ENCODE measurements at places on chromosomes 16 and 17.
A peak's percentile ranks its signal among the peaks of the same experiment; 100 is the strongest.

GRCh38 chr16:8717892-8718415 lies 43.5 kb downstream of the ABAT start:
- ATAC-seq = no peak

GRCh38 chr17:4827399-4827798 lies 5.7 kb upstream of the MINK1 start:
- no peak for ATAC-seq

GRCh38 chr16:57998992-57999365 lies 1.5 kb downstream of the ZNF319 start:
- ATAC-seq = no peak

GRCh38 chr17:74287031-74287602 lies 13.1 kb downstream of the DNAI2 start:
- no peak for ATAC-seq

DNA sequence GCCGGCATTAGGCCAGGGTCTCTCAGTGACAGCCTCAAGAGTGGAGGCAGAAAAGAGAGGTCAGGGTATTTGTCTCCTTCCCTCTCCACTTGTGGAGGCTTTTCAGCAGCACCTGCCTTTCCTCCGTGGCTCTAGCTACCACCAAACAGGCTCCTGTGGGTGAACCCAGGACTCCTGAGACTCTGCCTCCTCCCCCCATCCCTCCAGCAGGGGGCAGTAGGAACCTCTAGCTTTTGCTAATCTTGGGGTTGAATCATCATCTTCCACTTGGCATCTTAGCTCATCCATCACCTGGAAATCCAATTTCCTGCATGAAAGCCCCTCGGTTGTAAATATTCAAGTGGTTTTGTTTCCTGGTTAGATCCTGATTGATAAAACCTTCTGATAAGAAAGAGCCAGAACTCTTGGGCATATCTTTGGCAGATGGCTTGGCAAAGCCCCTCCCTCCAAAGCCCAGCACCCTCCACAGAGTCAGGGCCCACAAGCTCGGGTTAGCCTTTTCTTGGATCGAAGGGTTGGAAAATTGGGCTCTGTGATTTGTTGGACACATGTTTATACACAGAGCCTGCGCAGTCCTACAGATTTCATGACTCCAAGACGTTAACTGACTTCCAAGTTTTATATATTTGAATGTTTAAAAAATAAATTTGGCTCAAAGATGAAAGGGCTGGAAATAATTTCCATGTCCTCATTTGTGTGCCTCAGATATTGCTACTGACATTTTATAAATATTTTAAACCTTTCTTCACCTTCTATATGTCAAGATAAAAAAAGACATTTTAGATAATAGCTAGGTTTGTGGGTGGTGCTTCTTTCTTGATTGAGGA lies 322.1 kb downstream of the MAP2K4 start:
- no peak for ATAC-seq

DNA sequence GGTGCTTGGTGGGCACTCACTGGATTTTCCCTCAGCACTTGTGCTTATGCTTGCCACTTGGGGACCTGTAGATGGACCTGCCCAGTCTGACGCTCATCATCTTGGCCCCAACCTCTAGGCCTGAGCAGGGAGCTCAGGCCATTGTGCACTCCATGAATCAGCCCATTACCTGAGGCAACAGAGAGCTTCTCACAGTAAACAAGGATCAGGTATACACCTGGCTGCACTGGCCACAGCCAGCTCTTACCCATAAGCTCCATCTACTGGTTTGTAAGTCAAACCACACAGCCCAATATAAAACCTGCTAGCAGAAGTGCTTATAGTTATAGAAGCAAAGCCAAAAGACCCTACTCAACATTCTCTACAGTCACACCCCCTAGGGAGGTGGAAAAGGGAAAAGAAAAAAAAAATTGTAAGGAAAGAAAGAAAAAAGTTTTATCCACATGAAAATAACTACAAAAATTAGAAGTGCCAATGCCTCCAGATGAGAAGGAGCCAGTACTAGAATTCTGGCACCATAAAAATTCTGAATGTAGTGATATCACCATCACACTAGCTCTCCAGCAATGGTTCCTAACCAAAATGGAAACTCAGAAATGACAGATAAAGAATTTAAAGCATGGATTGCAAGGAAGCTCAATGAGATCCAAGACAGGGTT lies 87.8 kb upstream of the CDH5 start:
- no peak for ATAC-seq

DNA sequence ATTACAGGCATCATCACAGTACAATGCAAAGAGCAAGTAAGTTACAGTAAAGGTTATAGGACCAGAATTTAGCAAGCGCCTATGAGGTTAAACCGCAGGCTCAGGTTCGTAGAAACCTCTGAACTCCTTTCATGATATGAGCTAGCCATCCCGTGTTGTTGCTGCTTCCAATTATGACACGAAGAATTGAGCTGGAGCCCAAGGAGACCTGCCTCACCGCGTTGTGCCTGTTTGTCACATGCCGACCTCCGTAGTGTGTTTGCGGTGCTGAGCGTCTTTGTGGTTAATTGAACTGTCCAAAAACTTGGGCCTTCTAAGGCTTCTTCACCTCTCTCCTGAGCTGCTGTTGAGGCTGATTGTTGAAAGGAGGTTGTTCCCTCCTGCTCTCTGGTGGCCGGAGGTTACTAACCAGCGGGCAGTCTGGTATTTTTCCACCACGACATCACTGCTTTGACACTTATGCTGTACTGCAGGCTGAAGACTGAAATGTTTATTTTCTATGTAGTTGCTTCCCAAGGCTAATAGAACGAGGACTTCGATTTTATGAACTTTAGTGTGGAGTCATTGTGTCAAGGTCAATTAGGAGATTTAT lies 67.5 kb downstream of the SEC14L1 start:
- peak; percentile 38 for ATAC-seq

- no peak for ATAC-seq
These were observed 3.7 kb downstream of the NFE2L1 start for GRCh38 chr17:48051706-48052486.

Data from motor neuron (in vitro differentiated cells).